Activated naive CD4-positive, alpha-beta T cell treated with anti-CD3 and anti-CD28 coated beads, Interleukin-2, amount 10 ng/mL, durations not matched to agents 5 hours and 36 hours (primary cell): ENCODE measurements at places on chromosomes 1 and 21. TPM values are rescaled to one million over a fixed set of nuclear protein-coding genes. Genes with fewer than 3 reads are reported as not detected.

The SLC5A9 gene
- not detected for total RNA-seq

The ENAH gene
- total RNA-seq: not detected

The PLA2G2F gene
- not detected for total RNA-seq

The PHC2 gene
- 42.3 TPM for total RNA-seq

The AGT gene
- total RNA-seq: not detected

The CRYBG2 gene
- total RNA-seq: 0.87 TPM

The S100A1 gene
- not detected for total RNA-seq

The LCE1E gene
- not detected for total RNA-seq

The FAF1 gene
- total RNA-seq: 64.3 TPM

The PAPPA2 gene
- not detected for total RNA-seq

The CFHR3 gene
- not detected for total RNA-seq

The CELF3 gene
- not detected for total RNA-seq

The GPR153 gene
- total RNA-seq: 1.2 TPM

The CYP2J2 gene
- total RNA-seq: 1.3 TPM

The TFF3 gene
- total RNA-seq: not detected

The C1QB gene
- total RNA-seq: not detected

The KCNJ15 gene
- total RNA-seq: 0.34 TPM

The TMEM59 gene
- 211 TPM for total RNA-seq

The FAM177B gene
- not detected for total RNA-seq

The CHI3L1 gene
- total RNA-seq: not detected

The SLC25A44 gene
- total RNA-seq: 23.3 TPM
